ENCODE measurements at places on chromosomes 2 and 18.

DNA sequence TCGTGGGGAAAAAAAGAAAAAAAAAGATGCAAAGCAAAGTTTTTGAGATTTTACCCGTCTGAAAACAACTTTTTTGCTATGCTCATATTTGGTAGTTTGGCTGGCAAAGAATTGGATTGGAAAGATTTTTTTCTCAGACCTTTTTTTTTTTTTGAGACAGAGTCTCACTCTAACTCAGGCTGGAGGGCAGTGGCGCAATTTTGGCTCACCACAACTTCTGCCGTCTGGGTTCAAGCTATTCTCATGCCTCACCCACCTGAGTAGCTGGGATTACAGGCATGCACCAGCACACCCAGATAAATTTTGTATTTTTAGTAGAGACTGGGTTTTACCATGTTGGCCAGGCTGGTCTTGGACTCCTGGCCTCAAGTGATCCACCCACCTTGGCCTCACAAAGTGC, 56.3 kb upstream of the TANC1 start:
- DNase-seq: no peak

DNA sequence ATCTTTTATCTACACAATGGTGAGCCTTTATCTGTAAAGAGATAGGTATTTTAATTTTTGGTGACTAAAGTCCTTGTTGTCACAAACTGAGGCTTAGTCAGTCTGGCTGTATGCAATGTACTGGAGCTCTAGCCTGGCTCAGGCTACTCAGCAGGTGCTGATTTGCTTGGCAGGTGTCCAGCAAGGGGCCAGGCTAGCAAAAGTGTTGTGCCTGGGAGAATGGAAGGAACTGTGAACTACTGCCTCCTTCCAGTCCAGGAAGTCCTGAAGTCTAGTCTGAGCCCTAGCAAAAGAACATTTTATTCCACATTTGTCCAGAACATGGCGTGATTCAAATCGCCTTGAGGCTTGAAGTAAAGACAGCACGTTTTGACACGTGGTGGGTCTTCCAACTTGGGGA, 260.5 kb downstream of the CCDC85A start:
- DNase-seq: peak; percentile 51

- peak; percentile 39 for DNase-seq
Measured at GRCh38 chr2:217247476-217247875, 387.6 kb upstream of the TNP1 start.

DNA sequence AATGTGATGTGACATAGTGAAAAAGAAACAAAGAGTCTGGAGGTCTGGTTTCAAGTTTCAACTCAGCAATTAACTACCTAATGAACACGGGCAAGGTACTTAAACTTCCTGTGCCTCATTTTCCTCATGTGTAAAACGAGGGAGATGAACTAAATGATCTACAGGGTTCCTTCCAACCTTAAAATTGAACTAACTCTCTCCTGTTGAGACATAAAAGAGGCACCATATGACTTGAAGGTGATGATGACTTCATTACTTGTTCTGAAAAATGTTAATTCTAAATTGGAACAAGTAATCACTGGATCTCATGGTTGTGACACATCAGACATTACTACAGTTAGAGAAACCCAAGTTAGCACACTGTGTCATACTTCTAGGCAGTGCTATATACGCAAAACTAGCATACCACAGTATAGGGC, 8.9 kb upstream of the REL start:
- no peak for DNase-seq

- no peak for DNase-seq
Measured at GRCh38 chr2:217928324-217929181, 74.2 kb downstream of the TNS1 start.

GRCh38 chr2:211133766-211134165, 577.4 kb downstream of the CPS1 start:
- DNase-seq: no peak

- no peak for DNase-seq
Measured at GRCh38 chr2:168030862-168031624, 216.4 kb downstream of the STK39 start.

DNA sequence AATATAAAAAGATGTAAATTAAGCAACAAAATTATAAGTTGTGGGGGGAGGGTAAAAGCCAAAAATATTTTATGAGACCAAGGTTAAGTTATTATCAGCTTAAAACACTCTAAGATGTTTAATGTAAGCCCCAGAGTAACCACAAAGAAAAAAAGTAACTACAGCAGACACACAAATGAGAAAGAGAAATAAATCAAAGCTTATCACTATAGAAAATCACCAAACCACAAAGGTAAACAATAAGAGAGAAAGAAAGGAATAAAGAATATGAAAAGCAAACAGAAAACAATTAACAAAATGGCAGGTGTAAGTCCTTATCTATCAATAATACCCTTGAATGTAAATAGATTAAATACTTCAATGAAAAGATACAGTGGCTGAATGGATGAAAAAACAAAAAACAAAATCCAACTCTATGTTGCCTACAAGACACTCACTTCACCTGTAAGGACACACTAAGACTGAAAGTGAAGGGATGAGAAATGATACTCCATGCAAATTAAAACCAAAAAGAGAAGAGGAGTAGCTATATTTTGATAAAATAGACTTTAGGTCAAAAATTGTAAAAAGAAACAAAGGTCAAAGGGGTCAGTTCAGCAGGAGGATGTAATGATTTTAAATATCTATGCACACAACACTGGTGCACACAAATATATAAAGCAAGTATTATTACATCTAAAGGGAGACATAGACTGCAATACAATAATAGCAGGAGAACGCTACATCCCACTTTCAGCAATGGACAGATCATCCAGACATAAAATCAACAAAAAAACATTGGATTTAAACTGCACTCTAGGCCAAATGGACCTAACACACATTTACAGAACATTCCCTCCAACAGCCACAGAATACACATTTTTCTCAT, 80.7 kb downstream of the PTPN2 start:
- DNase-seq: no peak

- DNase-seq: no peak
Measured at GRCh38 chr18:2070631-2071030, 500.7 kb downstream of the METTL4 start.

DNA sequence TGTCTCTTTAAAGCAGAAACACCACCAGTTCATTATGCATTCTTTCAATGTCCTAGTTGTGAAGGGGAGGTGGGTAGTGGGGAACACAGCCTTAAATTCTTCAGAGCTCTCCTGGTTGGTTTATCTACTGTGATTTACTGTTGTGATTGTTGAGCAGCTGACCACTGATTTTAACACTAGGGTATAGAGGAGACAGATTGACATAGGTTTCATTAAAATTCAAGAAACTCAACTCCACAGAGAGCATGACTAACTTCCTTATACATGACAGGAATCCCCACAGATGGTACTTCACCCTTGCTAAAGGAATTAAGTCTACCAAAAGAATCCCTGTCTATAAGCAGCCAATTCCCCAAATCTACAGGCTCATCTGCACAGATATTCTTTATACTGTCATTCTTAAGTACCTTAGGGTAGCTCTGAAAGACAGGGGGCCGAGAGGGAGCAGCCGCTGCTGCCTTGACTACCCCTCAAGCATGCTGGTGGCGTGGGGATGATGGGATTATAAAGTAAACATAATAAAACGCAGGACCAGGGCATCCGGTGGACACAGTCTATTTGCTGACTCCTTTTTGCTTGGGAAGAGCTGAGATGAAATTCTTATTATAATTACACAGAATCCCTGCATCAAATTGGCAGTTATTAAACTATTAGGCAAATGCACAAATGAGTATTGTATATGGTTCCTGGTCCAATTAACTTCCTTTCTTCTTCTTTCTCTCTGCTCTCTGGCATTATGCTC, 1377.6 kb upstream of the PIK3C3 start:
- no peak for DNase-seq

GRCh38 chr18:53606792-53607191, 617.7 kb downstream of the MBD2 start:
- no peak for DNase-seq

- no peak for DNase-seq
Measured at GRCh38 chr2:113084249-113085000, 16.7 kb downstream of the IL1F10 start.

DNA sequence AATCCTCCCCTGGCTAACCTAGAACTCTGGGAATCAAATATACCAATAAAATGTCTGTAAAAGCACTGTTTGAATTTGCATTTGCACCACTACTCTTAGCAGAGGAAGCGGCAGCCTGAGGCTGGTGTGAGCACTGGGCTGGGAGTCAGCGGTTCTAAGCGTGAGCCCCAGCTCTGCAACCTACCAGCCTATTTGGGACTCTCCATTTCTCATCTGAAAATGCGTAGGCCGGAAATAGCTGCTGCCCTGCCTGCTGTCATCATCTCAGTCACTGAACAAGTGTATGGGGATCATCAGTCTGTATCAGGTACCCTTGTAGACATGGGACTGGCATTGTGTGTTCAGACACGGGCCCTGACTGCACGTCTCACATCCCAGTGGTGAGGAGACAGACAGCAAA, 194.3 kb downstream of the ANKRD30B start:
- DNase-seq: no peak

- no peak for DNase-seq
Measured at GRCh38 chr2:144396318-144396717, 123.6 kb downstream of the ZEB2 start.

DNA sequence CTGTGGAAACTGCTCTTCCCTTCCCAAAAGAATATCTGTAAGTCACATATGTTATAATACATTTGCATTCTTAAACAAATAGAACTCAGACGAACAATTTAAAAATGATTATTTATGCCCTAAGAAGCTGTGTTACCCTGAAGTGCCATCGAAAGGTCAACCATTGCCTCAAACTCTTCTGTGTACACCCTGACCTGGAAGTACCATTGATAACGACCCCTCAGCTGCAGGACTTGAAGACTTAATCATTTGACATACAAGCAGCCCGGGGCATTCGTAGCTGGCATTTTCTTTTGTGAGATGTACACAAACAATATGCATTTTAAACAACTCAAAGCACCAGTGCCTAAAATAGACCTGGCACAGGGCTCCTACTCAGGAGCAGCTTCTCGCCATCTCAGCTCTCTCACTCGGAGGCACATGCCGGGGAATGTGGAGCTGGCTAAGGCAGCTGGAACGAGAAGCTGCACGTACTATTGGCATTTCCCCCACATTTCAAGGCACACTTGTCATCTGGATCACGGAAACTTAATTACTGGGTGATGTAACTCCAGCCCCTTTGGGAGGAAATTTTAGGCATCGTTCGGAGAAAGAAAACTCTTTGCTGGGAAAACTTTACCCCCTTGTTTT, 170.0 kb upstream of the GALNT5 start:
- DNase-seq: no peak

DNA sequence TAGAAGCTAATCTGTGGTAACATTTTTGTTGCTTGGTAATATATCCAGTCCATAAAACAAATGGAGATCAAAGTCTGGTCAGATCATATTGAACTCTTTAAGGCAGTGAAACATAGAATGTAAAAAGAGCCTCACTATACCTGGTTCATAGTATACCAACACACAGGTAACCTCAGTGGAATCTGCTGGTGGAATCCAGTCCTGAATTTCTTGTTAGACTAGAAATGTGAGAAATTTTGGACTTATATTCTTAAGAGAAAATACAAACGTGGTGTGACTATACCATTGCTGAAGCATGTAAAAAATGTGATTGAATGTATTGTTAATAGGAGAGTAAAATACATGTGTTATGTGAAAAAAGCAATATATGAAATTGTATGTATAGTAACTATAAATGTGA, 46.1 kb upstream of the GRHL1 start:
- DNase-seq: no peak

DNA sequence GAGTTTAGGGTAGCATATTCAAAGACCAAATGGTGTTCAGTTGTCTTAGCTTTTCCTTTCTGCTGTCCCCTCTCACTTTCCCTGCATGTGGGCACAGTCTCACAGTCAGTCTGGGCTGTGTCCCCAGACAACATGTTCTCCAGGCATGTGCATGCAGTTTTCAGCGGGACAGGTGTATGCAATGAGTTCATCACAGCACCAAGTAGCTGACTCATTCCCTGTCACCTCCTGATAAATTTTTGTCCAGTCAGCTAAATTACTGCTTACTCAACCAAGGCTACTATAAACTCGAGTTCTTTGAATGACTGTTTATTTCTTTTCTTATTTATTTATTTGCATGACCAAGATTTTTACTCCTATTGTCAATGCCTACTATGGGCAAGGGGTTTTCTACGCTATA, 148.8 kb upstream of the CDH19 start:
- no peak for DNase-seq

DNA sequence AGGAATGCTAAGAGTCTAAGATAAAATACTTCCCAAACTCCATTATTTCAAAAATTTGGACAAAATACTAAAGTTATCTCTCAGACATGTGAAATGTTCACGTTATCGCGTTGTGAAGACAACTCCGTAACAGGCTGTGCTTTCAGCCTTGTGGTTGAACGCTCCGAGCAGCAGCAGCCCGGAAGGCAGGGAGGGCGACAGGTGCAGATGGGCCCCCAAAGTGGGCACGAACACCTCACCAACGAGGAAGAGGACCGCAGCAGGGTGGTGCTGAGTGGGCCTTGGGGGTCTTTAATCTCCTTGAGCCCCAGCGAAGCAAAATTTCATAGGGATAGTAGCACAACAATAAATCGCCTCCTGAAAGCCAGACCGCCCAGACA, 1.0 kb upstream of the FAM110C start:
- DNase-seq: no peak

GRCh38 chr2:100983684-100984310, 18.3 kb upstream of the RPL31 start:
- no peak for DNase-seq

GRCh38 chr2:68366083-68366560, 1.0 kb downstream of the PLEK start:
- no peak for DNase-seq

GRCh38 chr2:84441036-84441435, 18.0 kb downstream of the SUCLG1 start:
- DNase-seq: no peak

GRCh38 chr2:238027058-238027457, 33.7 kb upstream of the SCLY start:
- no peak for DNase-seq

DNA sequence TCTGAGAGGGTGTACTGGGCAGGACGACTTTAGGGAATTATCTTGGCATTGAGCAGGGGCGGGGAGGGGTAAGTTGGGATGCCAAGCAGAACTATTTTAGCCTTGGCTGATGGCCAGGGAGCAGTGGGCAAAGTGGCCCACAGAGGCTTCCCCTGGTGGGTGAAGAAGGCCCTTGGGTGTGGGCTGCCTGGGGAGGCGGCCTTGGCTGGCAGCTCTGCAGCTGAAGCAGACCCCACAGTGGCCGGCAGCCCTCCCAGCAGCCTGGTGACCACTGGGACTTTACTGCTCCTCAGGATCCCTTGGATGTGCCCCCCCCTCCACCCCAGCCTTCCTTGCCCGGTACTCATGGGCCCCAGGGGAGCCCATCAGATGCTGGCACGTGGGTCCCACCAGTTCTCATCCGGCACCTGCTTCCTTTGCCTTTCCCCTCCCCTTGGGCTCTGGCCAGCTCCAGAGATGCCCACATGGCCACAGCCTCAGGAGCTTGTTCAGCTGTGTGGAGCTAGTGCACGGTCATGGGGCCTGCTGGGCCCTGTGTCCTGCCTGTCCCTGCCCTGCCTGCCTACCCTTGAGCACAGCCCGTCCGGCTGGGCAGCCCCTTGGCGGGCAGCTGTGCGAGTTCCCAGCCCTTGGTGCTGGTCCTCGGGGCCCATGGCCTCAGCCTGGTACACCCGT, 122.1 kb upstream of the HS6ST1 start:
- DNase-seq: no peak

GRCh38 chr18:48222118-48222517, 187.1 kb downstream of the ZBTB7C start:
- no peak for DNase-seq

GRCh38 chr18:61394983-61395382, 61.8 kb downstream of the CDH20 start:
- DNase-seq: no peak

- DNase-seq: no peak
Measured at GRCh38 chr2:191032588-191033429, 18.8 kb upstream of the STAT1 start.
